Uterine smooth muscle cell (primary cell): ENCODE measurements at places on chromosomes 1 and 21. TPM values are rescaled to one million over a fixed set of nuclear protein-coding genes. Genes with fewer than 3 reads are reported as not detected.

The AMY1C gene
- total RNA-seq: not detected in 2 replicates

The TFF3 gene
- not detected in 2 replicates for total RNA-seq

The GRIK1 gene
- not detected in 2 replicates for total RNA-seq

The HRNR gene
- not detected in 2 replicates for total RNA-seq

The NTRK1 gene
- not detected in 2 replicates for total RNA-seq

The KIF14 gene
- total RNA-seq: 8.5 and 32.2 TPM in 2 replicates

The DHRS3 gene
- total RNA-seq: 94.1 and 147 TPM in 2 replicates

The SLAMF7 gene
- under 0.01 TPM in 1 of 2 replicates, not detected in the other for total RNA-seq

The CROCC gene
- total RNA-seq: 18.6 and 25.0 TPM in 2 replicates

The ADGRB2 gene
- total RNA-seq: 6.1 and 12.4 TPM in 2 replicates

The KRTAP12-3 gene
- total RNA-seq: not detected in 2 replicates

The AVPR1B gene
- total RNA-seq: not detected in 2 replicates

The CTH gene
- total RNA-seq: 4.9 and 7.2 TPM in 2 replicates

The COPA gene
- total RNA-seq: 327 and 372 TPM in 2 replicates

The GJC2 gene
- 7.4 and 9.7 TPM in 2 replicates for total RNA-seq

The MCOLN2 gene
- 2.5 and 2.7 TPM in 2 replicates for total RNA-seq

The NT5C1A gene
- not detected in 2 replicates for total RNA-seq

The ATP13A2 gene
- 17.6 TPM in 2 replicates for total RNA-seq

The RGS13 gene
- not detected in 2 replicates for total RNA-seq

The FOXD2 gene
- total RNA-seq: 0.12 and 0.22 TPM in 2 replicates

The DDR2 gene
- total RNA-seq: 230 and 316 TPM in 2 replicates

The RFX5 gene
- total RNA-seq: 29.6 and 32.4 TPM in 2 replicates

The OR2L13 gene
- not detected in 2 replicates for total RNA-seq

The OR14K1 gene
- total RNA-seq: not detected in 2 replicates

The LEFTY1 gene
- not detected in 2 replicates for total RNA-seq

The CTSE gene
- total RNA-seq: not detected in 2 replicates

The CCDC24 gene
- total RNA-seq: 2.2 and 5.9 TPM in 2 replicates

The PEAR1 gene
- 1.3 and 1.6 TPM in 2 replicates for total RNA-seq

The SV2A gene
- total RNA-seq: 23.2 and 39.7 TPM in 2 replicates

The MYOG gene
- total RNA-seq: not detected in 2 replicates

The FNBP1L gene
- 11.8 and 15.1 TPM in 2 replicates for total RNA-seq

The LDLRAD1 gene
- under 0.01 TPM in 1 of 2 replicates, not detected in the other for total RNA-seq

The DTL gene
- 6.9 and 21.2 TPM in 2 replicates for total RNA-seq

The TNFRSF14 gene
- total RNA-seq: 16.5 and 35.4 TPM in 2 replicates

The PLK3 gene
- 39.4 and 43.7 TPM in 2 replicates for total RNA-seq

The CFHR1 gene
- total RNA-seq: 0.11 and 0.25 TPM in 2 replicates

The FGGY gene
- total RNA-seq: 13.5 and 25.0 TPM in 2 replicates

The RPE65 gene
- not detected in 2 replicates for total RNA-seq

The KANK4 gene
- total RNA-seq: under 0.01 TPM in 1 of 2 replicates, not detected in the other

The GABPB2 gene
- total RNA-seq: 15.6 and 18.4 TPM in 2 replicates

The COL24A1 gene
- 0.87 and 1.3 TPM in 2 replicates for total RNA-seq

The KIF21B gene
- total RNA-seq: 0.37 and 0.44 TPM in 2 replicates

The B3GALT6 gene
- 32.0 and 35.1 TPM in 2 replicates for total RNA-seq

The CELA3B gene
- not detected in 2 replicates for total RNA-seq

The TMEM240 gene
- 3.3 and 7.2 TPM in 2 replicates for total RNA-seq
